ENCODE measurements at places on chromosomes 4 and X.

DNA sequence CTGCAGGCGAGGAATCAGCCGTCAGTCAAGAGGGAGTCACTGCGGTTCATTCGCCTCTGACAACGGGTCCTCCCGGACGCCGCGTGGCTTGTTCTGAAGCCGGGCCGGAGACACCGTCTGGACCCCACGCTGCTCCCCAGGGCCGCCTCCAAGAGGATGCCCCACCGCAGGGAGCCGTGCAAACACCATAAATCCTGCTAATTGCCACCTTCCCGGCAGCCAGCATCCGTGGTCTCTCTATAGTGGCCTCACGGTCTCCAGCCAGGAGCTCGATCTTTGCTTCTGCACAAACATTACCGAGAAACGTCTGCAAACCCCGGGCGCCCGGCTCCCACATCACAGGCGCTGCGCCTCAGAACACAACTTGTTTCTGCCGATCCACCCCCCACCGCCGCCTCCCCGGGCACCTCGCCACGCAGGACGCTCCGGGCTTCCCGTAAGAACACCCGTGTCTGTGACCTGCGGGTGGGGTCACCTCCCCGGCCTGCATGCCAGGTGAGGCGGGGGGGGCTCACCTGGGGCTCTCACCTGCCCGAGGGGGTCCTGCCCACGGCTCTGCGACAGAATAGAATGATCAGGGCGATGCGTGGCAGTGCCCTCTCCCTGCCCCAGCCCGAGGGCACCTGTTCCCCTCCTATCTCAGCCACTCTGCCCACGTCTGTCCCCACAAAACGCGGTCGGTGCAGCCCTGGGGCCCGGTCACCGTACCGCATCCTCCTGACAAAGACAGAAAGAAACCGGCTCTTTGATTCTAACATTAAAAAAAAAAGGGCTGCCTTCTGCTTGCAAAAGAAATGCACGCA is 32.4 kb upstream of the PPP2R3B start:
- DNase-seq, result no peak

- DNase-seq, result no peak
Observed at GRCh38 chr4:168587411-168588125, 90.7 kb downstream of the PALLD start.

DNA sequence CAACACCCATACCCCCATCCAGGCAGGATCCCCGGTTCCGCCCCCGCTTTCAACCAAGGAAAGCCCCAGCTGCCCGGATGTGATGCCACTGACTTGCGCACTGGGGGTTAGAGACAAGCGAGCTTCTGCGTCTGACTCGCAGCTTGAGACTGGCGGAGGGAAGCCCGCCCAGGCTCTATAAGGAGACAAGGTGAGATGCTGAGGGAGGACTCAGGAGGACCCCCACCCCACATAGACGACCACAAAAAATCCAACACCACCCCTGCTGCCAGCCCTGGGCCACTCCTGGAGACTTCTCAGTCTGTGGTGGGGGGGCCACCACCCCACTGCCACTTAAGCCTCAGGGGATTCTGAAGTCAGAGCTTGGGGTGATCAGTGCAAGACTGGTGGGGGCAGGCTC is at the start of gene MAGEA4:
Gene MAGEA4, plus strand, starts transcription at position 110 of the 400 bp plus-strand sequence. CDS start 10,776 bp downstream, outside the sequence.
- DNase-seq, result no peak

DNA sequence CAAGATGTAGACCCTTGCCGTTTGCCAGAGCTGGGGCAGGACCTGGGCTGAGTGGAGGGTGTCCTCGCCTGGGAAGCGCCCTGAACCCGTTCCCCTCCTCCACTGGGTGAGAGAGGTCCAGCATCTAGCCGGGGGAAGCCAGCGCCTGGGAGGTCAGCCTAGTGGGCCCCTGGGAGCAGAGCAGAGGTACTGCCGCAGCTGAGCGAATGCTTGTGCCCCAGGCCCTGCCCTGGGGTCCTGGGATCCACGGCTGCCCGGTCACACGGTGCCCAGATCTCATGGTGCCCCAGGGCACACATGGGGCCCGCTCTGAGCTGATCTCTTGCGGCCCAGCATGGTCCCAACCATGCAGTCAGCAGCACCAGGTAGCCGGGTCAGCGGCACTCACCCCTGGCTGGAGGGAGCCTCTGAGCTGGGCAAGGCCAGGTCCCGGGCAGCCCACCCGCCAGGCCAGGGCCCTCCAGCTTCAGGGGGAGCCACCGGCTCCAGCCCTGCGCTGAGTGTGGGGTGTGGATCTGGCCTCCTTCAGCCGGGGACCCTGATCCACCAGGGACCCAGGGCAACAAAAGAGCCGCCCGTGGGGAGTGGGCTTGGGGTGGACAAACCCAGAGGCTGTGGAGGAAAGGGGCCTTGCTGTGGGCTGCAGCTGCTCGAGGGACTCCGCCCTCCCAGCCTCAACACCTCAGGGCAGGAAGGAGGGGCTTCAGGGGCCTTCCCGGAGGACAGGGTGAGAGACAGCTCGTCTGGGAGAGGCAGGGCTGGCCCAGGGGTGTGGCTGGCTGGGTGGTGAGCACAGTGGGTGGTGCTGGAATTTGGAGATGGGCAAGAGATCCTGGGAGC is 4.1 kb upstream of the CPLX1 start:
- no peak for DNase-seq

DNA sequence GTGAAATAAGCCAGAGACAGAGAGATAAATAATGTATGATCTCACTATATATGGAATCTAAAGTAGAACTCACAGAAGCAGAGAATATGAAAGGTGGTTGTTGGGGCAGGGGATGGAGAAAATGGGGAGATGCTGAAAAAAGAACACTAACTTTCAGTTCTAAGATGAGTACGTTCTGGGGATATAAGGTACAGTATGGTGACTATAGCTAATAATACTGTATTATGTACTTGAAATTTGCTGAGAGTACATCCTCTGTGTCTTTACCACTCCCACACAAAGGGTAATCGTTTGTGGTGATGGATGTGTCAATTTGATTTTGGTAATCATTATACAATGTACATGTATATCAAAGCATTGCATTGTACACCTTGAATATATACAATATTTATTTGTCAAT is 6.6 kb downstream of the FBXL5 start:
- DNase-seq, result no peak
